ENCODE measurements at places on chromosomes 1 and 21. TPM values are rescaled to one million over a fixed set of nuclear protein-coding genes. Genes with fewer than 3 reads are reported as not detected.

- H3K36me3 ChIP-seq, result no peaks in the 10 kb centered on the region
- H3K27ac ChIP-seq, result no peak overlapping the region
- DNase-seq, result no peak
- no peak overlapping the region for H3K4me3 ChIP-seq
- H3K4me1 ChIP-seq, result no peaks in the 10 kb centered on the region
- no peaks in the 10 kb centered on the region for H3K27me3 ChIP-seq
Measured at GRCh38 chr1:4851385-4852065, 197.1 kb downstream of the AJAP1 start.

DNA sequence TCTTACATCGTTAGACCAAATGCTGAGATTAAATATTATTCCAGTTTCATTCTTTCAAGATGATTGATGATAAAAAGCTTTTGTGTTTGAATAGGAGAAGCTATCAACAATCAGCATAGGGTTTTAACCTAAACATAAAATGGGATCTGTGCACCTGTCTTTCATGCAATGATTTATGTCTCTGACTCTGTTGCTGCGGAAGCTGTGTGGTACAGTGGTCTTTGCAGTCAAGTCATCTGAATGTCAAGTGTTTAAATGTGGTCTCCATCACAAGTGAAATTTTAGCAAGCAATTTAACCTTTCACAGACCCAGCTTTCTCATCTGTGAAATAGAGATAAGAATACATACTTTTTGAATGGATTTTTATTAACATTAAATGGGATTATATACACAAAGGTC lies 107.2 kb downstream of the PLPPR5 start:
- no peaks in the 10 kb centered on the region for H3K4me1 ChIP-seq
- H3K36me3 ChIP-seq, result no peaks in the 10 kb centered on the region
- H3K27ac ChIP-seq, result no peak overlapping the region
- H3K27me3 ChIP-seq, result no peaks in the 10 kb centered on the region
- DNase-seq, result no peak
- no peak overlapping the region for H3K4me3 ChIP-seq

DNA sequence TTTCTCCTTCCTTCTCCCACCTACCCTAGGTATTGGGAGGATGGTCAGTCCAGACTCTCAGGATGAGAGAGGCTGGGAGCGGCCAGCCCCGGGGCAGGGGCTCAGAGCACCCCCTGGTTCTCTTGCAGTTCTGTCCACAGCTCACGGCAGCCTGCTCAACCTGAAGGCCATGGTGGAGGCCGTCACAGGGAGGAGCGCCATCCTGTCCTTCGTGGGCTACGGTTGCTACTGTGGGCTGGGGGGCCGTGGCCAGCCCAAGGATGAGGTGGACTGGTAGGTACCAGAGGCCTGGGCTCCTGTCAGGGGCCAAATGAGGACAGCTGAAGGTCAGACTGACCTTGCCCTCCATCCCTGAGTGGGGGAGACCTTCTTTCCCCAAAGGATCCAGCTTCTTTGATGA lies 4.2 kb downstream of the PLA2G2F start:
- no peak overlapping the region for H3K4me3 ChIP-seq
- H3K27ac ChIP-seq, result no peak overlapping the region
- no peaks in the 10 kb centered on the region for H3K36me3 ChIP-seq

DNA sequence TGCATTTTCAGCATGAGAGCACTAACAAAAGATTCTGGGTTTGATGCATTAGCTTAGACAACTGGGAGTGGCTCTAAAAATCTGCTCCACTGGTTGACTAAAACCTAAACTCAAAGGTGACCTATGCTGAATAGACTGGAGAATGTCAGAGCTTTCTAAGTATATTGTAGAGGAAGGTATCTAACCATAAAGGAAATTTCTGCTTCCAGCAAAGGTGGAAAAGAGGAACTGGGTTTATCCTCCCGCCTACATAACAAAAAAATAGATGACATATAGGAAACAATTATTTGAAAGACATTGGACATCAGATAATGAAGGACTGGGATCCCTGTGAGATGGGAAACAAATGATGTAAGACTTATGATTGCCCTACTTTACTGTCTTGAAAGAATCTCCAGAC lies 35.8 kb upstream of the CR2 start:
- no peak overlapping the region for H3K27ac ChIP-seq
- H3K4me3 ChIP-seq, result no peak overlapping the region
- no peak for DNase-seq

The SAMSN1 gene
- not detected for total RNA-seq

The HUNK gene
- 1.3 TPM for total RNA-seq
